ENCODE measurements at places on chromosomes 7 and 10. TPM values are rescaled to one million over a fixed set of nuclear protein-coding genes. Genes with fewer than 3 reads are reported as not detected.
A peak's percentile ranks its signal among the peaks of the same experiment; 100 is the strongest.

NFE2L3 gene
- polyA plus RNA-seq = 39.2 TPM

- no peak for DNase-seq
Observed at GRCh38 chr10:99672884-99673283, 13.6 kb downstream of the ENTPD7 start.

DNA sequence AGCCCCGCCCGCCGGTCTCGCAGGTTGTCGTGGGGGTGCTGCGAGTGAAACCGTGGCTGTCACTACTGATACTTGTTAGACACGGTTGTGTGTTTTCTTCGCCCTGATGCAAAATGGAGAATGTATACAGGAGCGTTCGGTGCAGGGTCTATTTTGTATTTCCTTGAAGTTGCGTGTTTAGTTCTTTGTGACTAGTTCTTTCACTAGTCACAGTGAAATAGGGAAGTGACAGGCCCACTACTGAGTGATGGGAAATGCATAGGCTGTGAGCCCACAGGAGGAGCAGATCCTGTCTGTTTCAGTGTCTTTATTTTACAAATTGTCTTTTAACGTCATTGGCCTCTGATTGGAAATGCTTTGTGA, 675 bp downstream of the ABRAXAS2 start:
- no peak for DNase-seq

- no peak for DNase-seq
Observed at GRCh38 chr10:22570733-22571430, 143.5 kb downstream of the PIP4K2A start.

CNPY1 gene
- polyA plus RNA-seq = not detected

- DNase-seq = no peak
Observed at GRCh38 chr7:122791959-122792545, 89.3 kb upstream of the RNF148 start.

ADAM22 gene
- 14.9 TPM for polyA plus RNA-seq

PRF1 gene
- polyA plus RNA-seq = 1.4 TPM

DNA sequence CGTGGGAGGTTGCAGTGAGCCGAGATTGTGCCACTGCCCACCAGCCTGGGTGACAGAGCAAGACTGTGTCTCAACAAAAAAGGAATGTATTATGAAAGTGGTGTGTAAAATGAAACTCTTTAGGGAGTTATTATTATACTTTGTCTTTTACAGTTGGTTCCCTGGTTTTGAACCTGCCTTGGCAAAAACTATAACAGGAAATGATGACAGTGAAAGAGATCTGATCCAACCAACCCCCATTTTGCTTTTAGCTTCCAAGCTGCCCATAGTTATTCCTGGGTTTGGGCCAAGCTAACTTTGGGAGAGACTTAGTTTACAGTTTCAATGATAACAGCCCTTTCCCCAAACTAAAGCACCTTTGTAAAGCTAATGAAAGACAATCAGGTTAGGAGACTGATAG, 34.1 kb upstream of the NMT2 start:
- DNase-seq = no peak

ING3 gene
- 34.5 TPM for polyA plus RNA-seq

NODAL gene
- polyA plus RNA-seq = 0.66 TPM

DNA sequence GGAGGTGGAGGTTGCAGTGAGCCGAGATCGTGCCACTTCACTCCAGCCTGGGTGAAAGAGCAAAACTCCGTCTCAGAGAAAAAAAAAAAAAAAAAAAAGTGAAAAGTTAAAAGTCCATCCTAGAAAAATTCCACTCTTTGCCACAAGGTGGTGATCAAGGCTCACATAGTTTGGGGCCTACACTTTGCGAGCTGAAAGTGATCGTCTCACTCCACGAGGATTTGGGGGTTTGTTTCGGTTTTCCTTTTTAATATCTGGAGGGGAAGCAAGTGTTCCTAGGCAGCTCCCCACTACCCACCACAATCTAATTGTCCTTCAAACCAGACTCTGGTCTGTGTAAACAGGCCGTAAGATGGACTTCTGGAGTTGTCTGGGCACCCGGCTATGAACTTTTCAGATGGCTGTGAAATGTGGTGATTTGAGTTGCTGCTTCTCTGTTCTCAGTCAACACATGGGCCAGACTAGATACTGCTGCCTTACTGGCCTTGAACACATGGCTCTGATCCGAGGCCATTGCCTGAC, 27.1 kb downstream of the PRLHR start:
- DNase-seq = peak; percentile 45

DNA sequence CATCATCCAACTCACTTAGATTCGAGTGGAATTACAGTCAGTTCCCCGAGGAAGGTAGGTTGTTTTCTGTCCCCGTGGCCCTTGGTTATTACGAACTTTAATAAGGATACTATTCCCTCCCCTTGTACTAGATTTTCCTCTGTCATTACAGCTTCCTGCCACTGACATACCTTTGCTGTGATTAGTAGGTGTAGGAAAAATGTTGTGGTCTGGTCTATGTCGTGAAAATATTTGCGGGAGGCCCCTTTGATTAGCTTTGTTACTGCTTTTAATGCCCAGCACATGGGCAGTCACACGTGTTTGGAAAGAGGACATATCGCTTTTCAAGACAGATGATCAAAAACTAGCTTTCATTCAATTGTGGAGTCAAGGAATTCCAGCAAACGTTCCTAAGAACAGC, 92.2 kb downstream of the GATA3 start:
- no peak for DNase-seq

GRCh38 chr7:3592401-3593134, 291.5 kb downstream of the SDK1 start:
- DNase-seq = no peak

TAS2R4 gene
- 5.7 TPM for polyA plus RNA-seq

- no peak for DNase-seq
Observed at GRCh38 chr7:66503036-66503370, 125.7 kb upstream of the KCTD7 start.

CCDC172 gene
- not detected for polyA plus RNA-seq

SFRP4 gene
- 6.4 TPM for polyA plus RNA-seq

- no peak for DNase-seq
Observed at GRCh38 chr7:15648461-15648961, 38.0 kb downstream of the MEOX2 start.

HACD1 gene
- polyA plus RNA-seq = 15.3 TPM

CH25H gene
- 0.15 TPM for polyA plus RNA-seq

PPP1R9A gene
- polyA plus RNA-seq = 34.0 TPM

FOXI2 gene
- polyA plus RNA-seq = 2.3 TPM

DPP6 gene
- polyA plus RNA-seq = 155 TPM

TRPV5 gene
- 0.69 TPM for polyA plus RNA-seq

DNA sequence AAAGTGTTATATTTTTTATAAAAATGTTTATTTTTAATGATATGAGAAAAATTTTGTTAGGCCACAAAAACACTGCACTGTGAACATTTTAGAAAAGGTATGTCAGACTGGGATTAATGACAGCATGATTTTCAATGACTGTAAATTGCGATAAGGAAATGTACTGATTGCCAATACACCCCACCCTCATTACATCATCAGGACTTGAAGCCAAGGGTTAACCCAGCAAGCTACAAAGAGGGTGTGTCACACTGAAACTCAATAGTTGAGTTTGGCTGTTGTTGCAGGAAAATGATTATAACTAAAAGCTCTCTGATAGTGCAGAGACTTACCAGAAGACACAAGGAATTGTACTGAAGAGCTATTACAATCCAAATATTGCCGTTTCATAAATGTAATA, 64.8 kb upstream of the CAPZA2 start:
- no peak for DNase-seq
